ENCODE measurements at places on chromosomes 7 and 10.

DNA sequence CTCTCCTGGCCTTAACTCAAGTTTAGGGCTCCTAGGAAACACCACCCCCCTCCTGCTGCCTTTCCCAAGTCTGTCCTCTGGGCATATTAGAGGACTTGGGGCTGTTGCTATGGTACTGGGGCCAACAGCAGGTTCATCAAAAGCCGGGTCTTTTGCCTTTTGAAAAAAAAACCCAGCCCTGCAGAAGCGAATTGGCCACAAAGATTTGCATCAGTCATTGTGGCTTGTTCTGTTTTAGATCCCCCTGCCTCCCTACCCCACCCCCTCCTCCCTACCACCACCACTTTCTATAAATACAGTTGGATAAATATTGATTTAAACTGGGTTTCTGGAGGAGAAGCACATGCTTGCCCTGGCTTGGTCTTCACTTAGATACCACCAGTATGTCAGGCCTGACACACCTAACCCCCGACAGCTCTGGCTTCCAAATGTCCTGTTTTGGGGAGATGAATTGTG, 7.0 kb downstream of the MXI1 start:
- DNase-seq, result no peak

DNA sequence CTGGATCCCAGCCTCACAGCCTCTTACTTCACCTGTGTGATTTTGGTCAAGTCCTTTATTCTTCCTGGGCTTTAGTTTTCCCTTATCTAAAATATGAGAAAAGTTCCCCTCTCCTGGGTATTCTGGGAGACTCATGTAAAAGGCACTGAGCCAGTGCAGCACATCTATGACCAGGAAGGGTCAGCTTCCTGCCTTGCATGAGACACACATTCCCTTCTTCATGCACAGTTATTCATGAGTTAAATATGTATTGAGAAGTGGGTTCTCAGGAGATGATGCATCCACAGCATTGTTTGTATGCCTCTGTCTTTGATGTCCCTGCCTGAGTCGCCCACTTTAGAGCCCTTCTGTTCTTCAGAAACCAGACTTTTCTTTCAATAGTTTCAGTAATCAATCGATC, 33.3 kb downstream of the EGFR start:
- DNase-seq, result no peak

DNA sequence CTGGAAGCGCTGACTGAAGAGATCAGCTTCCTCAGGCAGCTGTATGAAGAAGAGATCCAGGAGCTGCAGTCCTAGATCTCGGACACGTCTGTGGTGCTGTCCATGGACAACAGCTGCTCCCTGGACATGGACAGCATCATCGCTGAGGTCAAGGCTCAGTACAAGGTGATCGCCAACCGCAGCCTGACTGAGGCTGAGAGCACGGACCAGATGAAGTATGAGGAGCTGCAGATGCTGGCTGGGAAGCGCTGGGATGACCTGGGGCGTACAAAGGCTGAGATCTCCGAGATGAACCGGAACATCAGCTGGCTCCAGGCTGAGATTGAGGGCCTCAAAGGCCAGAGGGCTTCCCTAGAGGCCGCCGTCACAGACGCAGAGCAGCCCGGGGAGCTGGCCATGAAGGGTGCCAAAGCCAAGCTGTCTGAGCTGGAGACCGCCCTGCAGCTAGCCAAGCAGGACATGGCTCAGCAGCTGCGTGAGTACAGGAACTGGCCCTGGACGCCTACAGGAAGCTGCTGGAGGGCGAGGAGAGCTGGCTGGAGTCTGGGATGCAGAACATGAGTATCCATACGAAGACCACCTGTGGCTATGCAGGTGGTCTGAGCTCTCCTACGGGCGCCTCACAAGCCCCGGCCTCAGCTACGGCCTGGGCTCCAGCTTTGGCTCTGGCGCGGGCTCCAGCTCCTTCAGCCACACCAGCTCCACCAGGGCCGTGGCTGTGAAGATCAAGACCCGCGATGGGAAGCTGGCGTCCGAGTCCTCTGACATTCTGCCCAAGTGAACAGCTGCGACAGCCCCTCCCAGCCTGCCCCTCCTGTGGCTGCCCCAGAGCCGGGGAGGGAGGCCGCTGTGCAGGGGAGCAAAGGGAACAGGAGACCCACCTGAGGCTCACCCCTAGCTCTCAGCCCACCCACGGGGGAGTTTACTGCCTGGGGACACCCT, 24.9 kb upstream of the AMPH start:
- no peak for DNase-seq

GRCh38 chr10:14476006-14476405, 145.3 kb upstream of the FRMD4A start:
- no peak for DNase-seq

DNA sequence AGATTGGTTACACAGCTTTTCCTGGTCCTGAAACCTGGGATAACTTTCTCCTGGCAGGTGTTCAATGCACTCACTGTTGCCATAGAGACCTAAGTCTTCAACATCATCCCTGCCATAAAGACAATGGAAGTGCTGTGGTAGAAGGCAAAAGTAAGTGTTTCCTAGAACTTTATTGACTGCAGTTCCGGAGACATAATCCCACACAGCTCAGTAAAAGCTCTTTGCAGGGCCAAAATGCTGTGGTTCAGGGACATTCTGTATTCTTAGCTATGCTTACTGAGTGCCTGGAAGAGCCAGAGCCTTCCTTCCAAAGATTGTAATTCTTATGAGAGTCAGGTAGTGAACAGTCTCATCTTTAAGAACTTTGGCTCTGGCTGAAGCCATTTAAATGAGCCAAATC, 5.3 kb downstream of the WIPF3 start:
- no peak for DNase-seq

DNA sequence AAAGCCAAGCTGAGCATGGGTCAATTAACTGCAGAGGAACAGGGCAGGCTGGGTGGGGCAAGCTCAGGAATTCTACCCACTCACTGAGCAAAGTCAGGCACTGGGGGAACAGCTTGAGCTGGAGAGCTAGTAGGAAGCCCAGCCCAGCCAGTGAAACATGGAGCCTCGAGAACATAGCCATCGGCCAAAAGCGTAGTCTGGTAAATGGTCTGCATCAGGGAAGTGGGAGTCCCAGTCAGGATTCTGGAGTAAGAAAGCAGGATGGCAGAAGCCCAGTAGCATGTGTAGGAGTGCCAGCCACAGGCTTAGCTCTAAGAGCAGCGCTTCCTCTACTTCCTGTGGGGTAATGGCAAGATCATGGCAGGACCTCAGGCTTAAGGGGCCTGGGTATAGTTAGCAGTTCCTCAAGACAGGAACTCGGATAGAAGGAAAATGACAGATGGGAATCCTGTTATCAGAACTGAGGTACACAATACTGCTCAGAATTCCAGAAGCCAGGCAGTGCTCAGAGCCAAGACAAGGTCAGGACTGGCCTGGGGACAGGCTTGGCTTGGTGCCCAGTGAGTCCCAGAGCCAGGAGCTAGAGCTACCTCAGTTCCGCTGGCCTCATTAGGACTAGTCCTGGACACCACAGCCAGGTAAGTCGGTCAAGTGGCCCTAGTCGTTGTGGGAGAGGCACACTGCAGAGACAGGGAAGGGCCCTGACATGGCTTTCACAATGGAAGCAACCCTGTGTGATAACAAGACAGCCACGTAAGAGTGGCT, 65.4 kb upstream of the MXI1 start:
- DNase-seq, result no peak

- DNase-seq, result no peak
Measured at GRCh38 chr10:67925449-67926005, 41.1 kb downstream of the SIRT1 start.

DNA sequence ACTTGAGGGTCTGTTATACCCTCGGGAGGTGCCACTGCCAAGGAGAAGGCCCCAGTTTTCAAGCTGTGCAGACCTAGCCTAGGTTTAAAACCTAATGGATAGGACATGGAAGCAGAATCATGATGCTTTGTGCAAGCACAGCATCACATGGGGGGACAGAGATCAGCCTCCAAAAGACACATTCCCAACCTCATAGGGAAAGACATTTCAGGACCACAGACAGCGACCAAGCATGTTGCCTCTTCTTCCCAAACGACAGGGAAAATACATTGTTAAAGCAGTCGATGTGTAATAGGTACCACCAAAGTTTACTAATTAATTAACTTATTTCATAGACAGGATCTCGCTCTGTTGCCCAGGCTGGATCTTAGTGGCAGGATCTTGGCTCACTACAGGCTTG, 573.9 kb downstream of the TCERG1L start:
- no peak for DNase-seq

DNA sequence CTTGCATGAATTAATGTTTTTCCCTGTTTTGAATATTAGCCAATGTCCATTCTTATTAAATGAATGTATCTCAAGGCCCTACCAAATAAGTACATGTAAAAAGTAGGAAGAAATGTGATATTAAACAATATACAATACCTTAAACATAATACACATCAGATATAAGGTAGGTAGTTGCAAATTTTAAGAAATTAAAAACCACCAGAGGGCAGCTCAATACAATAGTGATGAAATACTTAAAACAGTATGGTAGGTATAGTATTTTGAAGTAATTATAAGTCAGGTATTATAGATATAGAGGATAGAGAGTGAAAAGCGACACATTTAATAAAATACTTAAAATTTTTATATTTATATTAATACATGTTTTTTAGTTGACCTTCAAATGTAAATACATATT, 43.6 kb upstream of the CDK14 start:
- no peak for DNase-seq

GRCh38 chr7:22214000-22214399, 143.0 kb downstream of the RAPGEF5 start:
- no peak for DNase-seq

DNA sequence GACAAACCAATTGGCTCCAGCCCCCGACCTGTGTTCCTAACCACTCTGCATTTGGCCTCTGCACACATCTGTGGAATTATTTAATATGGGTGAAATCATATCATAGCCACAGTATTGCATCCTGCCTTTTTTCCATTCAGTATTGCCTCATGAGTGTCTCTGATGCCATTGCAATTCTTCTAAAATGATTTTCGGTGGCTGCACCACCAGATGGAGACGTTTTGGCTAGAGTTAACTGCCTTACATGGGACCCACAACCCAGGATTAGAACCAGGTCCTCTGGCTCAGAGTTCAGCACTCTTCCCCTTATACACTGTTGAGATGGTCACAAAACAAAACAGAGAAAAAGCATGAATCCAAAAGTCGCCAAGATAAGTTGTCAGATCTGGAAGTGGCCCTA, 180.8 kb downstream of the EMX2 start:
- no peak for DNase-seq

DNA sequence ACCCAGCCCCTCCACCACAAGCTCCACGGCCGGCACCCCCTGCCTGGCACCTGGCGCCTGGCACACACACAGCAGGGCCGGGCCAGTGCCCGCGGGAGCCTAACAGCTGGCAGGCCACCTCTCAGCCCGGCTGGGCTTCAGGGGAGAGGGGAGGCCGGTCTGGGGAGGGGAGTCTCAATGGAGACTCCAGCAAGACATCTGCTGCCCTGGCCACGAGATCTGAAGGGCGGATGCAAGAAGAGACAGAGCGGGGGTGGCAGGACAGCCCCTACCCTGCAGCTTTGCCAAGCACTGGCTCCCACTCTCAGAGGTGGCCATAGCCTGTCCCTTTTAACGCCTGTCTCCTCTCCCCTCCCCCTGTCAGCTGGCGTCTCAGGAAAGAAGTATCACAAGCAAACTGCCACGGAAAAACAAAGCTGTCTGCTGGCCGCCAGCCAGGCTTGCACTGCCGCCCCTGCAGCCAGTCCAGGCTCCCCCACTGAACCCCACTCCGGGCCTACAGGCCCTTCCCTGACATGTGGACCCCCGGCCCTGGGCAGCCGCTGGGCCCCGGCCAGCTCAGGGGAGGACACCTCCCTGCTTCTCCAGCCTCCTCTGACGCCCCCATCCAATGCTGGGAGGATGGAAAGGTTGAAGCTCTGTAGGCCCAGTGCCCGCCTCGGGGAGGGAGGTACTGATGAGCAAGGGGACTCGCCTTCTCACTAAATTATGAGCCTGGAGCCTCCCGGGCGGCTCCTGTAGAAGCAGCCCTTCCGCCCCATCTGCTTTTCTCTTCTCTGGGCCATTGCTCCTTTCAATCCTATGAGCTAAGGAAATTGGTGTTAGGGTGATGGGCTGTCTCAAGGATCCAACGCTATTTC, 178.4 kb downstream of the ARHGAP12 start:
- DNase-seq, result no peak

GRCh38 chr7:37039131-37039749, 314.9 kb upstream of the AOAH start:
- no peak for DNase-seq

- no peak for DNase-seq
Measured at GRCh38 chr10:131936736-131937135, 35.9 kb downstream of the PPP2R2D start.

GRCh38 chr10:112815269-112816032, 134.6 kb upstream of the TCF7L2 start:
- no peak for DNase-seq

- no peak for DNase-seq
Measured at GRCh38 chr10:34906067-34906965, 91.2 kb upstream of the PARD3 start.

GRCh38 chr7:99365318-99366141, 9.0 kb upstream of the ARPC1B start:
- peak; percentile 47 for DNase-seq

GRCh38 chr7:22082553-22082885, 136.8 kb upstream of the CDCA7L start:
- DNase-seq, result no peak

- DNase-seq, result no peak
Measured at GRCh38 chr10:76298329-76298728, 866.9 kb downstream of the LRMDA start.

Measured in stimulated activated CD8-positive, alpha-beta memory T cell treated with anti-CD3 and anti-CD28 coated beads, Interleukin-4, amount 100 ng/mL, for 1 hour (primary cell).